ENCODE measurements at places on chromosomes 7 and 10.

GRCh38 chr10:43606323-43607198, at the start of gene ZNF485:
Gene ZNF485, plus strand, starts transcription at chr10:43606438. Its CDS starts 613 bp downstream, at chr10:43607051.
- DNase-seq, result peak; percentile 43

- DNase-seq, result no peak
These were observed 123.4 kb downstream of the MAD1L1 start for GRCh38 chr7:2109251-2109872.

- DNase-seq, result no peak
These were observed 651.5 kb downstream of the TNS3 start for GRCh38 chr7:46930366-46930765.

GRCh38 chr10:96556003-96556402, 30.8 kb downstream of the TM9SF3 start:
- no peak for DNase-seq

- DNase-seq, result no peak
These were observed 18.3 kb downstream of the NOD1 start for GRCh38 chr7:30460246-30460633.

- no peak for DNase-seq
These were observed 163.5 kb downstream of the SH3PXD2A start for GRCh38 chr10:103691723-103692435.

GRCh38 chr7:116241291-116241690, 31.0 kb downstream of the TES start:
- no peak for DNase-seq

DNA sequence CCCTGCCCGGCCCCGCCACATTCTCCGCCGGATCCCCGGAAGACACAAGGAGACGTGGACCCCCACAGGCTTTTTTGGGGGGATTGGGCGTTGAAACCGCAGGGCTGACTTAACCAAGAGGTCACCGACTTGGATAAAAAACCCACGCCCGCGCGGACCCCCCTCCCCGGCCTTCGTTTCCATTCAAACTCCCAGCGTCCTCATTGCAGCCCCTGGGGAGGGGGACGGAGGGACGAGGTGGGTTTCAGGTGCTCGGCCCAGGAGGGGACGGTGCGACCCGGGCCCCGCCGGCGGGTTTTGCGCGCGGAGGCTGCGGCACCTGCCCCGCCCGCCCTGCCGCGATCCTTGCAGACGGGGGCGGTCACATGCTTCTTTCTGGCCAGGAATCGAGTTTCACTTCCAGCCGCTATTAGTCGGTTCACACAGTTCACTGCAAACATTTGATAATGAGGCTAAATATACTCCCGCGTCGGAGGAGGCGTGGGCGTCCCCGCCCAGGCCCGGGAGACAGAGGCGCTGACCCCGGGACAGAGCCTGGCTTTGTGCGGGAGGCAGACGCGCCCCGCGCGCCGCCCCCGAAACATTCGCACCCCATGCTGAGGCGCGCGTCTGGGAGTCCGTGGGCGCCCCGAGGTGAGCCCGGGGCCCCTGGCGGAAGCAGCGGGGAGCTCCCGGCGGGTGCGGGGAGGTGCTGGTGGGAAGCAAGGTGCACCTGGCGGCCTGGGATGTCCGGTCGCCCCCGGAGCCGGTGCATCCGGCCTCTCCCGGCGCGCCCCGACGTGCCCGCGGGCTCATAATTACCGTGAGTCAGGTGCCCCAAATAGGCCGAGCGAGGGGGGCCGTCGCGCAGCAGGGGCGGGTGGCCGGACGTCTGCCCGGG, 2.7 kb upstream of the PDGFA start:
- no peak for DNase-seq

- no peak for DNase-seq
These were observed 3.8 kb downstream of the NKX2-3 start for GRCh38 chr10:99536338-99537085.

DNA sequence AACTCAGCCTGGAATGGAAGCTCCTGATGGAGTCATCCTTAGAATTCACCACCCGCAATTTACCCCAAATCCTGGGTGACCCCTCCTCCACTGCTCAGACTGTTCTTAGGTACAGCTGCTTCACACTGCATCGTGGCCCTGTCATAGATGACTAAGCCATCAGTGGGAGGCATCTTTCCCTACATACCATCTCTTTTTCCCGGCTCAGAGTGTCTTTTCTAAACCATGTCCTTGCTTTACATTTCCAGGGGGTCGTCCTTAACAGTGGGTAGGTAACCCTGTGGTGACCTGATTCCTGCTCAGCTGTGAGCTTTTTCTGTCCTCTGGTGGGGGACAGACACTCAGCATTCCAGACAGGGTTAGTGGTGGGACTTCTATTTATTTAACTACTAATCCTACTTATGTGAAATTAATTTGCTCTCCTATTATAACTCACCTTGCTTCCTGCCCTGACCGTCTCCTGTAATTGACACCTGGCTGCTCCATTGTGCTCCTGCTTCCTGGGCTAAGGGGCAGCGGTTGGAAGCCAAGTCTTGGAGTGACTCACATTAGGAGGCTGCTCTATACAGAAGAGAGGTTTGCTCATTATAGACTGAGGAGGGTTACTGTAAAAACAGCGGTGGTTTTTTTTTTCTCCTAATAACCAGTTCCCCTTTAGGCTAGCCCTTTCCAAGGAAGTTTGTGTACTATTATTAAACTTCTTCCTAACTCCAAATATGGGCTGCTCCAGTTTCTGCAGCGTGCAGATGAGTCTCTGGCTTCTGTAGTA, 40.6 kb downstream of the PYROXD2 start:
- DNase-seq, result no peak

DNA sequence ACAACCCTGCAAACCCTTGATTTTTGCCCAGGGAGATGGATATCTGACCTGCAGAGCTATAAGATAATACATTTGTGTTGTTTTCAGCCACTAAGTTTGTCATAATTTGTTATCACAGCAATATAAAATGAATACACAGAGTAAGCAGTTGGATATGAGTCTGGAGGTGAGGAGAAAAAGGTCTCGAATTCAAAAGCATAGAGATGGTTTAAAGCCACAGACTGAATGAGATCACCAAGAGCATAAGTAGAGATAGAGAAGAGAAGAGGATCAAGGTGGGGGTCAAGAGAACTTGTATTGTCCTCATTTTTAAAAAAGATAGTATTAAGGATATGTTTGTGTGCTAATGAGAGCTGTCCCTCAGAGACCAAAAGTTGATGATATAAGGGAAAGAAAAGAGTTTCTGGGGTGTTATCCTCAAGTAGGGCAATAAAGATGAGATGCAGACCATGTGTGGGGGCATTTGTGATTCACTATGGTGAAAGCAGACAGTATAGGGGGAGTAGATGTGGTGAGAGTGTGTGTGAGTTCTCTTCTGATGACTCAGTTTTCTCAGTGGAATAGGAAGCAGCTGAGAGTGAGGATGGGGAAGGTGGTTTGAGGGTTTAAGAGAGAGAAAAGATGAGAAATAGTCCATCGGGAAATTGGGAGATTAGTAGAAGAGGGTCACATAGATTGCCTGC, 25.8 kb upstream of the PCGF5 start:
- no peak for DNase-seq

GRCh38 chr10:25017661-25018060, 1.2 kb downstream of the THNSL1 start:
- no peak for DNase-seq

- no peak for DNase-seq
These were observed 234.2 kb upstream of the FZD8 start for GRCh38 chr10:35876248-35876647.

DNA sequence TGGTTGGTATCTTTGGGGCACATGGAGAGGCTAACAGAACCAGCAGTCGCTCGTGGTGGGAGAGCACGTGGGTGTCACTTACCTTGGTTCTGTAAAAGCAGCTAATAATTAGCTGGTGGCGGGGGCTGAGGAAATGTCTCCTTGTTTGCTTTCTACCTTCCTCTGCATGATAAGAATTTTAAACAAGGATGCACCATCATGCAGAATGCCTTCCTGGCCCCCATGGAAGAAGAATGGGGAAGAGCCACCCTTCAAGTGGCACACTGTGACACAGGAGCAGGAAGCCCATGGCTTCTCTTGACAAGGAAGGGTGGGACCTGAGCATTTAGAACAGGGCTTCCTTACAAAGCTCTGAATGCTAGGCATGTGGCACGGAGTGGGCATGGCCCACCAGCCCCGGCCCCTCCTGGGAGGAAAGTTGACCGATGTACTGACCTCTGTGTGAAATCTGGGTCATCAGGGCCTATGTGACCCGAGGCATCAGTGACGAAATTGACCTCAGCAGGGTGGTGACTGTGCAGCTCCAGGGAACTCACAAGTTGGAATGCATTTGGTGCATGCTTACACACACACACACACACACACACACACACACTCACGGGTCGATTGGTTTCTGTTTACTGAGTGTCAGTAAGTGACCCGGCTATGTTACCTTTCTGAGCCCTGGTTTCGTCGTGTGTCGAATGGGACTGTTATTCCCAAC, 116.9 kb upstream of the ANLN start:
- no peak for DNase-seq

GRCh38 chr7:93728292-93728691, 153.8 kb upstream of the CALCR start:
- DNase-seq, result no peak

DNA sequence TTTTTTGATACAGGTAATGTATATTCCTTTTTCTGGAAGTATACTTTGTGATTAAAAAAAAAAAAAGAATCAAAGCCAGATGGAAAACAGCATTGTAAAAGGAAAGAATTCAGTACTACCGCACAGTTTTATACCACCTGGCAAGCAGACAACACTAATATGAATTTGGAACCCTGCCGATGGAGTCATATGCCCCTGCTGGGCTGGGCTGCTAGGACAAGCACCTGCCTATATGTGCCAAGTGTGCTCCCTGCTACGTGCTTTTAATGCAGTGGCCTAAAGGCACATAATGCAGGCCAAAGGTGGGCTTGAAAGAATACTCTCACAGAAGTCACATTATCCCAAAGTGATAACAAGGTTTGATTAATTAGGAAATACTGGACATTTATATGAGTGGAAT, 29.8 kb upstream of the WAC start:
- no peak for DNase-seq

- DNase-seq, result no peak
These were observed 101.9 kb downstream of the DGKB start for GRCh38 chr7:14800664-14801063.

DNA sequence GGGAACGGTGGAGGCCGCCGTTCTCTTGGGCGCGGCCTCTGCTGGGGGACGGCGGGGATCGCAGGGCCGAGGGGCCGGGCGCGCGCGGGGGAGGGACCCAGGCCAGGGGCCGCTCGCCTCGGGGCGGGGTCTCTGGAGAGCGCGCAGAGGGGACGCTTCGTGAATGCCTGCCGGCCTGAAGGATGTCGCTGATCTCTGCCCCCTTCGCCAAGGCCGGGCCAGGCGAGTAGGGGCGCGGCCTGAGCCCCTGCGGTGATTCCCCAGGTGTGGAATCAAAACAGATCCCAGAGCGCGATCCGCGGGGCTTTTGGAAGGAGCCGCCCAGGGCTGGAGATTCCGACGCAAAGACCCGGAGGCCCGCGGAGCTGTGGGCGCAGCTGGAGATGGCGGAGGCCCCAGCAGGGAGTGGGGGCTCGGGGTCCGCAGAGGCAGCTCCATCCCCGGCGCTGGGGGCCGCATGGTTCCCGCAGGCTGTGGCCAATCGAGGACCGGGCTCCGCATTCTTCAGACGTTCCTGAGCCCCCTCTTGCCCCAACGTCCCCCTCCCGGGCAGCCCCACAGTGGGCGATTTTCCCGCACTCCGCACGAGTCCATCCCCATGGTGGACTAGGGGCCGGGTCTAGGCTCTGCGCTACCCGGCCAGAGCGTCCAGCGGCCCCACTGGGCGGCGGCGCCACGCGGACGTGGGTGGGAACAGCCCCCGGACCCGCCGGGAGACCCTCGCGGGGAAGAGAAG, 166.0 kb downstream of the ACTR3B start:
- DNase-seq, result no peak

DNA sequence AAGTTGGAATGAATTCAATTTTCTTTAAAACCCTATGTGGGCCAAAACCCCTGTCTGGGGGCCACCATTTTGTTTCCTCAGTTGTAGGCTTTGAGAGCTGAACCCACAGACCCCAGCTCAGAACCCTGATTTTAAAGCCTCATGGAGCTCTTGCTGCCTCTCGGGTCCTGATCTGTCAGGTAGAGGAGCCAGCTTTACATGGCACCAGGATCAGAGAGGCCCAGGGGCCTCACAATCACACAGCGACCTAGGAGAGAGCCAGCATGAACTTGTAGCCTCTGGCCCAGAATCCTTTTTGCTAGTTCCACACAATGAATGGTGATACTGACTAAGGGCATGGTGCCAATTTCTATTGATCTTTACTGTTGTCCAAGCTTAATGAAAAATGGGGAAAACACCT, 84.3 kb upstream of the SORCS3 start:
- DNase-seq, result no peak

DNA sequence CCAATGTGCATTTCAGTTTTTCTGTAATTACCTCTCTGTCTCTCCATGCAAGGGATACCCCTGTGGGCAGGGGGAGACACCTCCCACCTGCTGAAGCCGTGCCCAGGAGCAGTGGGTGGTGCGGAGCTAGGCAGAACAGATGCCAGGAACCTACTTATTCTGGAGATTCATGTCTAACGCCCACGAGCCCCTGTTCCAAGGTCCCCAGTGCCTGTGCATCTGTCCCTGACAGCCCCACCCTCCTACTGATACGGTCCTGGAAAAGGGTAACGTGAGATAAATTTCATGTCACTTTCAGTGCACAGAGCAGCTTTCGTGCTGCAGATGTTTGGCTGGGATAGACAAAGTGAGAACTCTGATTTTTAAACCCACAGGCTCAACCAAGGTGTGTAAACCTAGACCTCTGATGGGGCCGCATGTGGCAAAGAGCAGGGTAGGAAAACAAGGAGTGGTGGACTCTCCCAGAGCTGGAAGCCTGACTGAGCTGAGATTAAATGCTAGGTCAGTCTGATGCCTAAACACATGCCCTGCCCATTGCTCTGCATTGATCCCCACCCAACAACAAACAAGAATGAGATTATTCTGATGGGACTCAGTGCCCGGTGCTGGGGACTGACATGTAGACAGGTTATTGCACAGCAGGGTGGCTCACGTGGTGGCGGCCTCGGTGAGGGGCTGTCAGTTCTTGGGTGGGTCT, 123.6 kb upstream of the GDF10 start:
- no peak for DNase-seq
